ENCODE measurements at places on chromosomes 12 and 14. TPM values are rescaled to one million over a fixed set of nuclear protein-coding genes. Genes with fewer than 3 reads are reported as not detected.

GRCh38 chr12:16303939-16304338 lies 26.5 kb upstream of the SLC15A5 start:
- no peak for DNase-seq

DNA sequence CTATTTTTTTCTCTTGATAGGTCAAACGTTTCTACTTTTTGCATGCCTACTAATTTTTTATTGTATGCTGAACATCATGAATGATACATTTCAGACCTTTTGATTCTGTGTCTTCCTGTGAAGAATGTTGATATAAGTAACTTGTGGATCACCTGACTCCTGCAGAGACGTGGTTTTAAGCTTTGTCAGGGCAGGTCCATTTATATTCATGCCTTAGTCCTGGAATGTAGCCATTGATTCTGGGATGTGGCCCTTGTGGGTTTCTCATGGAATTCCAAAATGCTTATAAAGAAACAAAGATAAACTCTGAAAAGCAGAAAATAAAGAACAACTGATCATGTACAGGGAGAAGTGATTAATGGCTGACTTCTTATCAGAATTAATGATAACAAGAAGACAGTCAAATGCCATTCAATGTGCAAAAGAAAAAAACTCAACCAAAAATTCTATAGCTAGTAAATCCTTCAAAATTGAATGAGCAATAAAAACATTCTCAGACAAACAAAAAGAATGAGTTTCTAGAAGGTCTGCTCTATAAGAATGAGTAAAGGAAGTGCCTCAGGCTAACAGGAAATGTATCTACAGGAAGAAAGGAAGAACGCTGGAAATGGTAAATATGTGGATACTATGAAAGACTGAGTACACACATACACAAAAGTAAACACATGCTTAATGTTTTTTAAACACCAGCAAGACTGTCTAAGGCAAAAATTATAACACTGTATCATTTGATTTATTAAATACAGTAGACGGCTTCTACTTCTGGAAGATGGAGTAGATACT lies 284.8 kb upstream of the DIO3 start:
- DNase-seq = no peak

DNA sequence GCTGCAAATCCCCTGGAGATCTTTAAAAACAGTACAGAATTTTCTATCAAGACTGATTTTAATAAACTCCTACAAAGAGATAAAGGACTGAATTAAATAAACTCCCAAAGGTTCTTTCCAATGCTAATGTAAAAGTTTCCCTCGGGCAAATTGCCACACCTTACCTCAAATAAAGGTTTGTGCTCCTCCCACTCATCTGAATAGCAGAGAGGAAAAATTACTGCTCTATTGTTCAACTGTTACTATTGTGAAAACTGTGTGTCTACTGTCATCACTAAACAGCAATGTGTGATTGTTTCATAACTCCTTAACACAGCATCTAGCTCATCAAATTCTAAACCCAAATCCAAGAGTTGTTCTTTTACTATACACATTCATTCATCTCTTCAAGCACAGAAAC lies 3.2 kb downstream of the SPTLC2 start:
- no peak for DNase-seq

NKX2-1 gene
- not detected for total RNA-seq

DNA sequence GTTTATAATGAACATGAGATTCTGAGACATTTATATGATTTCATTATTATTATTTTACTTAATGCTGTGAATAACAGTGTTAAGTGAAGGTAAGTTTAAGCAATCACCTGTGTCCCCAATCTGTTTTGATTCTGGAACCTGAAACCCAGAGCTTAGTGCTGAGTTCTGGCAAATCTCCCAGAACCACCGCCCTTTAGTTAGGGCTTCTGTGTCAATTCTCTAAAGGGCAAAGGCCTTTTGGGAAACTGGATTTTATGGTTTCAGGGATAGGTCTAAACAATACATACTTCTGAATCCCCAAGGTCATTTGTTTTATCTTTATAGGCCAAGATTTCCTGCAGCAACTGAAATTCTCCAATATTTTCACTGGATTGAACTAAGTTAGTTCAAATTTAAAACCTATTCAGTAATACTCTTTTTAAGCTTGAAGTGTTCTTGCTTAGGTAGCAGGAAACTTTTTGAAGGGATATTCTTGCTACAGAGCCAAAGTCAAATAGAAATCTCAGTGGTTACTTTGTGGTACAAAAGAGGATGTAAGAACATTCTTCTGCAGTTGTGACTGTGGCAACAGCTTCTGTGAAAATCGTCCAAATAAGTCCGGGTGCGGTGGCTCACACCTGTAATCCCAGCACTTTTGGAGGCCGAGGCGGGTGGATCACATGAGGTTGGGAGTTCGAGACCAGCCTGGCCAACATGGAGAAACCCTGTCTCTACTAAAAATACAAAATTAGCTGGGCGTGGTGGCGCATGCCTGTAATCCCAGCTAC lies 10.0 kb upstream of the PKP2 start:
- no peak for DNase-seq

DNA sequence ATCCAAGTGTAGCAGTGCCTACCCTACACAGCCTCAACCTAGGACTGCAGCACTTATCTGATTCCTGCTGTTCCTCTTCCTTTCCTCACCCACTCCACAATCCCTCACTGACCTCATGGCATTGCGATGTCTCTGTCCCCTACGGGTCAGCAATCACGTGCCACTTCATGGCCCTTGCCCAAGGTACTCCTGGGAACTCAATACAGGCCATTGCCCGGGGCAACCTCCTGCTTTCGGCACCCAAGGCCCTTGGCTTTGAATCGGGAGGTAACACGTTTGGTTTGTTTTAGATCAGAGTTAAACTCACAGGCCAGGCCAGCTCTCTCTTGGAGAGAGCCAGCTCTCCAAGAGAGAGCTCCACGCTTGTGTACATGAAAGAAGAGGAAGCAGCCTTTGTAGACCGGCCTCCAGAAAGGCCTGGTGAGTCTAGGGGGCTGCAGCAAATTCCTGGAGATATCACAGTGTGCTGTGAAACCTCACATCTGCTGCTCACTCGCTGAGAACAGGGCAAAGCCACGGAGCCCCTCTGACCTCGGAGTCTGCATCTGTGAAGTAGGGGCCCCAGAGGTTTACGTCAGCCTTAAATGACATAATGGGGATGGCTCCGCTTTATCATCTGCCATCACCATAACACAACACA lies 12.2 kb downstream of the CLMN start:
- no peak for DNase-seq

- DNase-seq = no peak
These were observed 10.5 kb downstream of the ZFP36L1 start for GRCh38 chr14:68782091-68782981.

All from CD8-positive, alpha-beta T cell (primary cell).